ENCODE measurements at places on chromosomes 13 and 19. TPM values are rescaled to one million over a fixed set of nuclear protein-coding genes. Genes with fewer than 3 reads are reported as not detected.
A peak's percentile ranks its signal among the peaks of the same experiment; 100 is the strongest.

The THOP1 gene
- 38.9 TPM for total RNA-seq

The KCNC3 gene
- 0.59 TPM for total RNA-seq

The ZNF222 gene
- total RNA-seq: 5.3 TPM

The OR10H1 gene
- total RNA-seq: not detected

The C13orf42 gene
- total RNA-seq: not detected

The CYP2F1 gene
- total RNA-seq: not detected

The ABHD13 gene
- 10.6 TPM for total RNA-seq

- DNase-seq: no peak
These were observed 20.0 kb downstream of the SLAIN1 start for GRCh38 chr13:77717508-77717907.

DNA sequence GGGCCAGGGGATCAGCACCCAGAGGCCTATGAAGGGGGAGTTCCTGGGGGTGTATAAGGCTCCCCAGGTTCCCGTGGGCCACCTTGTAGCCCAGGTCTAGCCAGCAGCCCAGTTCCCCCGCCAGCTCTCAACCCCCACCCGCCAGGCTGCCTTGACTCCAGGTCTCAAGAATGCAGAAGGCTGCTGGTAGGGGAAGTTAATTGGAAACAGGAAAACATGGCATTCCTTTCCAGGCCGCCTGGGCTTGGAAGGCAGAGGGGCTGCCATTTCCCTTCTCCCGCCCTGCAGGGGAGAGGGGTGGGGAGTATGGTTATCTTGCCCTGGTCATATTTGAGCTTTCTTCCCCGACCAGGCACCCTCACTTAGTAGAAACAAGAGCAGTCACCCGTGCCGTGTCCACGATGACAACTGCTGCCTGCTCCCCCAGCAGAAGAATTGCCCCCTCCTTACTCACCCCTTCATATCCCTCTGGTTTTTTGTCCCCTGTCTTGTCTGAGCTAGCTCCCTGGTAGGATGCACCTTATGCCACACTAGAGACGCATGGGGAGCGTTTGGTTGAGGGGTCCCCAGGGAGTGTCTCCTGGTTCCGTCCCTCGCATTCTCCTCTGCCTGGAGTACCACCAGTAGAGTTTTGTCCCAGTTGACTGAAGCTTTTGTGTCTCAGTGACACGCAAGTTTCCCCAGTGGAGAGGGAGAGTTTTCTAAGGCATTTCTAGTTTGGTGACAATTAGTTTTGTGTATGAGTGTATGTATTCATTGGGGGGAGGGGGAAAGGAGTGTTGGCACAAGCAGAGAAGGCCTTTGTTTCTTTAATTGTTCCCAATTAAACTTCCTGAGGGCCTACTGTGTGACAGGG is 4.5 kb downstream of the BICRA start:
- DNase-seq: peak; percentile 45

DNA sequence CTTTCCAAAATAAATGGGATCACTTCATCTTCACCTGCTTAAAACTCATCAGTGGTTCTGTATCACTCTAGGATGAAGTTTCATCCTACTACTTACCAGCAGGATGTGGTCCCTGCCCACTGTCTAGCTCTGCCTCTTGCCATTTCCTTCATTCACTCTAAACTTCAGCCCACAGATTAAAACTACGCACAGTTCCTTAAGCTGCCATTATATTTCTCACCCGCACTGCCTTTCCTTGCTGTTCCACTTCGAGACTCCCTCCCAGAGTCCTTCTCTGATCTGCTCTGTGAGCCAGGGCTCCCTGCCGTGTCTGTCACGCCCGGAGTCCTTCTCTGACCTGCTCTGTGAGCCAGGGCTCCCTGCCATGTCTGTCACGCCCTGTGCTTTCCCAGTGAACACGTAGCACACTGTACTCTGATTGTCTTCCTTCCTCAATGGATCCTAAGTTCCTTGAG is 52.0 kb upstream of the NPAS1 start:
- no peak for DNase-seq

- no peak for DNase-seq
These were observed 35.9 kb upstream of the MAB21L1 start for GRCh38 chr13:35512271-35512920.

- no peak for DNase-seq
These were observed 7.0 kb downstream of the PRSS57 start for GRCh38 chr19:688214-688613.

DNA sequence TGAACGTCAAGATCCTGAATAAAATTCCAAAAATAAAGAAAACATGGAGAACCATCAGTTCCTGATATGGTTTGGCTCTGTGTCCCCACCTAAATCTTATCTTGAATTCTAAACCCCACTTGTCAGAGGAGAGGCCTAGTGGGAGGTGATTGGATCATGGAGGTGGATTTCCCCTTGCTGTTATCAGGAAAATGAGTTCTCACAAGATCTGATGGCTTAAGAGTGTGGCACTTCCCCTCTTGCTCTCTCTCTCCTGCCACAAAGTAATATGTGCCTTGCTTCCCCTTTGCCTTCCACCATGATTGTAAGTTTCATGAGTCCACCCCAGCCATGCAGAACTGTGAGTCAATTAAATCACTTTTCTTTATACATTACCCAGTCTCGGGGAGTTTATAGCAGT is 827.4 kb downstream of the GPC5 start:
- DNase-seq: no peak

- DNase-seq: no peak
These were observed 148.9 kb downstream of the ZNF737 start for GRCh38 chr19:20416661-20417060.

GRCh38 chr19:3333020-3333583 is 33.3 kb upstream of the NFIC start:
- DNase-seq: no peak

GRCh38 chr19:53140351-53140750 is 7.6 kb upstream of the ZNF415 start:
- no peak for DNase-seq

DNA sequence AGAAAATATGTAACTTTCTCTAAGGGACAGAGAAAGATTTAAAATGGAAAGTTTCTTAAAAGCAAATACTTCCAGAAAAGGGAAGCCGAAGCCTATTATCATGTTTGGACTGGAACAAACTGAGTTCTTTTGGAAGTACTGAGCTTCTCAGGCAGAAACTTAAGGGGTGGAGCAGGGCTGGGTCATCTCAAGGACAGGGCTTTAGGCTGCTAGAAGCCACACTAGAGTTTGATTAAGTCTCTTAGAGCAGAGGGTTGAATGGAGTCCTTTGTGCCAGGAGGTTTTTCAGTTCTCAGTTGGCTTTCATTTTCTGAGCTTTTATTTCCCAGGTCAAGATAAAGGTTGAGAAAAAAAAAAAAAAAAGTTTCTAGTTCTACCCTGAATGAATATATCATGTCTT is 432.7 kb downstream of the SLITRK5 start:
- no peak for DNase-seq

DNA sequence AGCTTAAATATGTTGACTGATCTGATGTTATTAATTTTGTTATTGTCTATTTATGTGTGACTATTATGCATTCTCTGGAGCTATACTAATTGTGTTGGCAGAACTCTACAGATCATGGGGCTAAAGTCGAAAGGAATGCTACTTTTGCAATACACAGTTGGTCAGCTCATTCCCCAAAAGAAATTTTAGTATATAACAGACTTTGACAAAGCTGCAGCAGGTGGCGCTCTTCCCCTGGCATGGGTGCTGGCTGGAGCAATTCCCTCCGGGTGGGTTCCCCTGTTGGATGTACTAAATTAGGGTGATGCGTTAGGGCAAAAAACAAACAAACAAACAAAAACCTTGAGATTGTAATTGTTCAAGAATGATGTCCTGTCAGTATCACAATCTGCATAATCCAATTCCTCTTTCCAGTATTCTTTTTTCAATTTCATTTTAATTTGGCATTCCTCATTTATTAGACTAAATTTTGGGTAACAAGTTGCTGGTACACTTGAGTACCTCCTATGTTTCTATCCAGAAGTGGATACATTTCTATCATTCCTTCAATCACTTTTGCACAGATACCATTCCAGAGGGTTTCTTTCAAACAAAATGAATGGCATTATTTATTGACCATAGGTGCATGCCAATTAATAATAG is 322.8 kb upstream of the EDNRB start:
- DNase-seq: no peak

- no peak for DNase-seq
These were observed 67.6 kb upstream of the TDRD3 start for GRCh38 chr13:60329221-60329923.

DNA sequence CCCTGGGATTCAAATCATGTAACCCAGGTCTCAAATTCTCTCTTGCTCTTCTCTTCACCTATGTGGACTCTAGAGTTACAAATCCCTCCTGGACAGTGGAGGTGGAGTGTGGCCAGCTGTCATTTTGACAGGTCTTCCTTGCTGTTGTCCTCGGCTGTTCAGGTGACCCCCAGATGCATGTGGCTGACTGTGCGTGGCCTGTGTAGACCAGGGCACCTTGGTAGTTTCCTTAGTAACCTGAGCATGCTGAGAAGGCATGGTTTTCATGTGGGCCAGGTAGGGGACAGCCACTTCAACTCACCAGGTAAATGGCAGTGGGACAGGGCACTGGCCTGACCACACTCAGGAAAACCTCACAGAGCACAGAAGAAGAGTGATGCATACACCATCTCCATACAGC is 155.0 kb upstream of the TSHZ3 start:
- no peak for DNase-seq

- no peak for DNase-seq
These were observed 27.1 kb downstream of the ZNF714 start for GRCh38 chr19:21109116-21109515.

- DNase-seq: peak; percentile 20
These were observed 753 bp downstream of the ZNF235 start for GRCh38 chr19:44303976-44304568.

- DNase-seq: no peak
These were observed 1.7 kb downstream of the KLK4 start for GRCh38 chr19:50909240-50910070.

DNA sequence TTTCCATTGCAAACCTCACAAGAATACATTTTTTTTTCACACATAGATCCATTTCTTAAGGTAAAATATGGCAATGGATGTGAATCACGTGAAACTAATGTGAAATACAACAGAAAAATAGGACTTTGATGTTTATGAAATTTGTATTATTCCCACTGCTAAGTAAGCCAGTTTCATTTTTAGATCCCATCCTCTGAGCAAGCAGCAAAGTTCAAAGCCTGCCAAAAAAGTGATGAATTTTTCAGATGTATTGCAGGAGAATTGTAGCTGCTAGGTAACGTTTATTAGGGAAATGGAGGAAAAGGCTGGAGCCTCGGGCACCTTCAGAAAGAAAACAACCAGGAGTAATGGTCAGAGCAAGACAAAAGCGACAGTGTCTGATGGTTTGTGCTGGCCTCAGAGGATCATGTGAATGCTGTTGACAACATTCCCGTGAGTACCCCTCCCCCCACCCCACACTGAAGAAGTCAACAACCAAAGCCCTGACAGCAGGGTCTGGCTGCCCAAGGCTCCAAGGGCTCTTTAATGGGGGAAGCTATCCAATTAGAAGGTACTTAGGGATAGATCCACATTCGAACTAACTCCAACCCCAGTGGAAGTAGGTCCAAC is 95.5 kb downstream of the OXGR1 start:
- DNase-seq: no peak

- no peak for DNase-seq
These were observed 60.9 kb downstream of the FRY start for GRCh38 chr13:32092496-32092895.

GRCh38 chr13:19606152-19606551 is 27.3 kb upstream of the MPHOSPH8 start:
- no peak for DNase-seq

DNA sequence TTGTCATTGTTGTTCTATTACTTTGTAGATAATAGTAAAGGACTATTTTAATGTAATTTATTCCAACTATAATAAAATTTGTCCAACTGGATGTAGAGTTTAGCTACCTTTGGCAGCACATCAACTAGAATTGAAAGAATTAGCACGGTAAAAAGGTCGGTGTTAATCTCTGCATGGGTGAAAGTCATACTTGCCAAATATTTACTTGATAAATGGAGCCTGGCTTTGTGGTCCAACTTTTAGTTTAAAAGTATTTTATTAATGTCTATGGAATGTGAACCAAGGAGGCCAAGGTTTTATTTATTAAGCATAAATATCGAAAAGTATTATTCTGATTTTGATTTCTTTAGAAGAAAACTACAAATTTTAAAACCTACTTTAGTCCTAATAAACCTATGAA is 1389.0 kb downstream of the PCDH9 start:
- DNase-seq: no peak

DNA sequence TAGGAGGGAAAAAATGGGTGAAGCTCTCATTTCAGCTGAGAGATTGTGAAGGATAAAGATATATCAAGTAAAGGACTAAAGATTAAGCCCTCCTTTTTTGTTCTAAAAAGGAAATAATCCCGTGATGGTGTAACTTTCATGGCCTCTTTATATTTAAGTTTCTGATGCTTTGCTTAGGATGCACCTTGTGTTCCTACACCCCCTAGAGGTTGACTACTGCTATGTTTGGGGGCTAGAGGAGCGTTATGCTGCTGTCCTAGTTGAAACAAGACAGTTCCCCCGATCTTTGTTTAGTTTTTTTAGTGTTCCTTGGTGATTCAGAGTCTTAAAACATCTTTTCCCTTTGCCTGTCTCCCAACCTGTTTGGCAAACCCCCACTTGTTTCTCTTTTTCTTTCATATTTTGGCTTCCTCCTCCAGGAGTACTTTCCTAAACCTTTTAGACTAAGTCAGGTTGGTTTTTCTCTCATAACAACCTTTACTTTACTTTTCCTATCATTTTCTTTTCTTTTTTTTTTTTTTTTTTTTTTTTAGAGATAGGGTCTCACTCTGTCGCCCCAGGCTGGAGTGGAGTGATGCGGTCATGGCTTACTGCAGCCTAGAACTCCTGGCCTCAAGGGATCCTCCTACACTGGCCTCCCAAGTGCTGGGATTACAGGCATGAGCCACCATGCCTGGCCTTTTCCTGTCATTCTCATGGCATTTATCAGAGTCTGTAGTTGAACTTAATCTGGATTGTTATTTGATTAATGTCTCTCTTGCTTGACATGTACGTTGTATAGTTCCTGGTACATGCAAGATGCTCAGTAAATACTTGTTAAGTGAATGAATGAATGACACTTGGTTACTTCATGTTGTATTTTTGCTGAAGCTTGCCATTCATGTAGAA is 2.8 kb downstream of the UBA2 start:
- no peak for DNase-seq

GRCh38 chr13:69820180-69820579 is 287.4 kb upstream of the ATXN8OS start:
- DNase-seq: no peak

DNA sequence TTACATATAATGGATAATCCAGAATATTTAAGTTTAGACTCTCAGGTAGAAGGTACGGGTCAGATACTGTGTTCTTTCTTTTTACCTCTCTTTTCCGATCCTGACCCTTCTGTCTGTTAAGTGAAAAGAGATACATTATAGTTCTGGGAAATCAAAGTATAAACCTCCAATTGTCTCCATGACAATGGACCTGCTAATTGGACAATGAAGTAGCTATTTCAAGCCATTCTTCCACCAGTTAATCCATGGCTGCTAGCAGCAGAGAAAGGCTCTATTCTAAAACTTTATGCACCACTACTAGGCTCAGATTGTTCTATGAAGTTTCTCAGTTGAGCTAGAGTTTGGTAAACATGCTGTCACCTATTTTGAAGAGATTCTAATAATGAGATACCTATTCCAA is 8.3 kb upstream of the NBEA start:
- DNase-seq: no peak

- DNase-seq: no peak
These were observed 26.6 kb upstream of the DGKH start for GRCh38 chr13:42021851-42022250.

GRCh38 chr13:84946192-84946591 is 853.0 kb downstream of the SLITRK6 start:
- no peak for DNase-seq
